ENCODE measurements at places on chromosomes 11 and 22.

DNA sequence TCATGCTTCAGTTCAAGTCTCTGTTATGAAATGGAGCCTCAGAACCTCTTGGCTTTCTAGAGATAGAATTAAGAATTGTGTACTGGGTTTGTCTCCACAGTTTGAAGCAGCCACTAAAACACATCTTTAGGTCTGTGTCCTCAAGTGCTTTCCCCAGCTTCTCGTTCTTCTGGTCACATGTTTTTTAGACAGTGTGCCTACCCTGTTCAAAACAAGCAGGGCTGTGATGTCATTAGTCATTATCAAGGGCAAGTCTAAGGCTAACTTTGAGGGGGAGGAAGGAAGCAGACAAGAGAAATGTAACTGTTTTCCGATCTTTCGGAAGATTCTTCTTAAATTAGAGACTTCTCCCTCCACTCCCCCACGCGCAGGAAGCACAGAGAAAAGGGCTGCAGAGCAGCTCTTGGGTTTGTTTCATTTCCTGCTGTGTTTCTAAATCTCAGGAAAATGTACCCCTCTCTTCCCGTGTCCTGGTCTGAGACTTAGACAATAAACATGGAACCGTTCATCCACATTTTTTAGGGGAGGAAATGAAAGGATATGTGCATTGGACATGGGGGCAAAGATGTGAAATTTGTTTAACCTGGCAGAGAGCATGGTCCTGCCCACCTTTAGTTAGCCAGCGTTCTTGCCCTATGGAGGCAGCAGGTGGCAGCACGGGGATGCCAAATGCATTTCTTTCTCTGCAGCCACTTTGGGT lies 3.1 kb downstream of the AKIP1 start:
- peak; percentile 42 for DNase-seq

DNA sequence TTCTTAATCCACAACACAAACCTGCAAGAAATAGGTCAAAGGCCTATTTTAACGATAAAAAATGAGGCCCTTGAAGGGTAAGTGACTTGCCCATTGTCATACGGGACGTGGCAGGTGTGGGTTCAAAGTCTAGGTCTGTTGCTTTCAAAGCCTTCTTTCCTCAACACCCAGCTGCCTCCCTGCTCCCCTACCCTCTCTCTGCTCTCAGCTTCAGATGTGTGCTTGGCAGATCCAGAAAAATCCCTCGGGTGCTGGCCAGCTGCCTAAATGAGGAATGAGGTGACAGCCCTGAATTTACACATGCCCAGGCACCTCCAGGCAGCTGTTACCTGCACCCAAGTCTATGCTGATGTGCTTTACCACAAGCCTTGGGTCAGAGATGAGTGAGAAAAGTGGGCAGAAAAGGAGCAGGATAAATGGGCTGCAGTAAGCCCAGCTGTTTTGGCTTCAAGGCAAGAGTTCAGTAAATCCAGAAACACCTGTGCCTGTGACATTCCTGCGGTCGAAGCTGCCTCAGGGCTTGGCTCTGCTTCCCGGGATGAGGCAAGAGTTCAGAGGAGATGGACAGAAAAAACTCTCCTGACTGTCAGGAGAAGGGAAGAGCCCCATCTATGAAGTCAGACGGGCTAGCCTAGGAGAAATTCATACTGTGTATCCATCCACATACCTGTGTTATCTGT lies 49.9 kb upstream of the LDLRAD3 start:
- DNase-seq, result no peak

GRCh38 chr11:2444821-2445745 lies at the start of gene KCNQ1:
KCNQ1 (plus strand) TSS chr11:2445008; CDS start chr11:2445099, 91 bp downstream.
- DNase-seq, result no peak

- no peak for DNase-seq
Observed at GRCh38 chr11:102680945-102681344, 24.6 kb downstream of the MMP27 start.

GRCh38 chr11:665704-666281 lies 28.7 kb downstream of the DRD4 start:
- no peak for DNase-seq

DNA sequence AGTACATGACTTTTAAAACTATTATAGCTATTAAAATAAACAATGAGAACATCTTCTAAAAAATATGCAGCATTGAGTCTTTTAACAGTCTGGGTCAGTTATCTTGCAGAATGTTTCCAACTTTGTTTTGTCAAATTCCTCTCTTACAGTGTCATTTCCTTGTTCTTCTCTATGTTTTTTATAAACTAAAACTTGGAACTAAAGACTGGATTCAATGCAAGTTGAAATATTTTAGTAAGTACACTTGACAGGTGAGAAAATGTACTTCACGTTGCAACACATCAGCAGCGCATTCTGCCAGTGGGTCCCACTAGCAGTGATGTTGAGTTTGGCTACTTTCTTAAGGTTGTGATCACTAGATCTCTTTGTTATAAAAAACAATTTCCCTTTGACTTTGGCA lies 1407.6 kb upstream of the RAG2 start:
- no peak for DNase-seq

GRCh38 chr11:110044226-110044968 lies 48.8 kb upstream of the ZC3H12C start:
- no peak for DNase-seq

DNA sequence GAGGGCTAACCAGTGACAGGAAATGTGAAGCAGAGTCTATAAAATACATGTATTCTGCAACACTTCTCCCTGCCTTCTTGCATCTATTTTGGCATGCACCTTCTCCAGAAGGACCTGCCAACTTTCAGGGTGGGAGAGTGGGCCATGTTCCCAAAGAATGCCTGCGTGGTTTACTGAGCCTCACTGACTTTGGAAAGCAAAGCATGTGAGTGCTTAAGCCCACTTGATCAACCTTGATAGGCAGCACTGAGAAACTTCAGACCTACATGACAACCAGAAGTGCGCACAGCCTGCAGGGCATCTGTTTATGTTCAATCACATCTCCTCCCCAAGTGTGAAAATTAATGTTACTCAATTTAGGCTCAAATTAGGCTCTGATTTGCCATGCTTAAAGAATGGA lies 69.2 kb downstream of the AMOTL1 start:
- no peak for DNase-seq

- no peak for DNase-seq
Observed at GRCh38 chr11:111476366-111476765, 35.8 kb downstream of the BTG4 start.

- DNase-seq, result no peak
Observed at GRCh38 chr11:64321533-64321932, 3.6 kb downstream of the PRDX5 start.

DNA sequence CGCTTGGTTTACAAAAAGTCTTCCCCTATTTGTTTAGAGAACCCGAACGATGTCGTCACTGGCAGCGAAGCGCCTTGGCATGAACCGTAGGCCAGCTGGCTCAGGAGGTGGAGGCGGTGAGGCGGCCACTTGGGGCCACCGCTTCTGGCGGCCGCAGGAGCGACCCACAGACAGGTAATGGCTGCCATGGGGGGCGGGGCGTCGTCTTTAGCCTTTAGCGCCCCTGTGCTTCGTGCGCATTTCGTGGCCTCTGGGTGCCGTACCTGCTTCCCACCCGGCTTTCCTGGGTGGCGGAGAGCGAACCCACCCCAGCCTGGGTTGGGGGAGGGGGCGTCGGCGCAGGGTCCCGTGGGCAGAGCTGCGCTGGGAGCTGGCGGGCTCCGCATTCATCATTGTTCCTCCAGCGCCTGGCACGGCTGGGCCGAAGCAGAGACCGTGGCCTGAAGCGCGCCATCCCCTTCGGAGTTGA lies 469 bp upstream of the OSBP2 start:
- DNase-seq, result peak; percentile 59

DNA sequence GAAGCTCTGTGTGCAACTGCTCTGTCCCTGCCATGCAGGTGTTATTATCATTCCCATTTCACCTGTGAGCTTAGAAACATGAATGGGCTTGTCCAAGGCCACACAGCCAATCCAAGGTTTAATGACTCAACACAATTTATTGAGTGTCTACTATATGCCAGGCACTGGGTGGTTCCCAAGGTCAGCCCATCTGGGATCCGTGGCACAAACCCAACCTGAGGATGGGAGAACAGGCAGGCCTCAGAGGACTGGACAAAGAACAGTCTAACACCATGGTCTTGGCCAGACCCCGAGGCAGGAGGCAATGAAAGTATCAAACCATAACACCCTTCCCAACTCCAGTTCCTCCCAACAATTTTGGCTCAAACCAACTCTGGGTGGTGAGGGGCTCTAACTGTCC lies 15.7 kb downstream of the SPATA19 start:
- no peak for DNase-seq

- no peak for DNase-seq
Observed at GRCh38 chr11:122317305-122317704, 201.3 kb upstream of the BLID start.

All from CD8-positive, alpha-beta T cell (primary cell).